ENCODE measurements at places on chromosomes 7 and 10.
A peak's percentile ranks its signal among the peaks of the same experiment; 100 is the strongest.

- DNase-seq, result no peak
Observed at GRCh38 chr7:121244120-121244870, 84.5 kb upstream of the WNT16 start.

DNA sequence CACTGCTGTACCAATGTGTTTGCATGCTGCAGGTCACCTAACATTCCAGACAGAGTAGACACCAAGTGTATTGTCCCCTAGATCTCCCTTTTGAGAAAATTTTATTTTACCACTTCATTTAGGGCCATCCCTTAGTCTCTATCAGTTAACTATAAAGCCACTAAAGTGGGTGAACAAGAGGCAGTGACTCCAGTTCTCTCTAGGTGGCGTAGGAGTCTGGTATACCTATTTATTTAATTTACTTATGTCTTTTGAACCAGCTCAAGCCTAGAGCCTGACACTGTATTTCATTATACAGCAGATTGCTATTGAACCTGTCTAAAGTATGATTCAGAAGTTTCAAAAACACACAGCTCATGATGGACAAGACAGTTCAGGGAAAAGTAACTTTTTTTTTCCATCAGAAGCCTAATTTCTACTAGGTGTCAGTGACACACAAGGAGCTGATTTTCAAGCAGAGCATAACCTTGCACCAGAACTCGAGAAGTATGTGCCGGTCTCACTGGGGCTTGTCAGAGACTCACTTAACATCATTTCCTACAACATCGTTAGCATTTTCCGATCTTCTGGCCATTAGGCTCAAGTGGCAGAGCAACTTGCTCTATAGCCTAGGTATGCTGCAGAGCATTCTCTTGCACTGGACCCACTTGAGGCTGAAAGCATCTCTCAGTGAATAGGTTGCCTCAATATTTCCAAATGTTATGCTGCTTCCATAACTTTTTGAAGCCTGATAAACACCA lies 175.4 kb downstream of the CDC14C start:
- no peak for DNase-seq

DNA sequence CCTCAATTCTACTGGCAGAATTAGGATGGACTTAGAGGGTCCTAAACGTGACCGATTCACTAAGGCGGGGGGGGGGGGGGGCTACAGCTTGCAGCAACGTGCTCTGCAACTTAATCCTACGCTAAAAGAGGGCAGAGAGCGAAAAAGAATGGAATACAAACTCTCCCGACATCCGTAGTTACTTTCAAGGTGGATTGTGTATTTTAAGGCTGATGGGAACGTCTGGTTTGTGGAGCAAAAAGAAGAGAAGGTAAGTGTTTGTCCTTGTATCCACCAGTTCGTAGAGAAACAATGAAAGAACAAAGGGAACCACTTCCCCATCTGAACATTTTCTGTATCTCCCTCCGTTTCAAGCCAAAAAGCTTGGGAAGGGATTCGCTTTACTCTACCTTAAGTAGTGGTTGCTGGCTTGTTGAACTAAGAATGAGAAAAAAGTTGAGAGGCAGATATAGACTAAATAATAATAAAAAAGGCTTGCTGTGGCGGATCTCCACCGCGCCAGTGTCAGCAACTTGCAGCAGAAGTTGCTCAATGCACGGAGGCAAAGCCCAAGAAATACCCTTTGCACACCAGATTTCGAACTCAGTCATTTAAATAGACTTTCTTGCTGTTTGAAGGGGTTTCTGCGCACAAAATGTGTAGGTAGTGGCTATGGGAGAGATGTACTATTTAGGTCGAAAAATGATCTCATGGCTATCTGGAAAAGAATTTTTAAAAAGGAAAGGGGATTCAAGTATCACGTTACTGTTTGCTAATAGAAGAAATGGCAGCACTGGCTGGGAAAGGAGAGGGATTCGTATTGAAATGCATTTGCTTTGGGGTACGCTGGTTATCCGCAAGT lies 736 bp downstream of the SKIDA1 start:
- no peak for DNase-seq

GRCh38 chr10:118692872-118693271 lies 61.9 kb downstream of the CACUL1 start:
- no peak for DNase-seq

GRCh38 chr10:134247-135131 lies 766 bp upstream of the ZMYND11 start:
- DNase-seq, result peak; percentile 17

DNA sequence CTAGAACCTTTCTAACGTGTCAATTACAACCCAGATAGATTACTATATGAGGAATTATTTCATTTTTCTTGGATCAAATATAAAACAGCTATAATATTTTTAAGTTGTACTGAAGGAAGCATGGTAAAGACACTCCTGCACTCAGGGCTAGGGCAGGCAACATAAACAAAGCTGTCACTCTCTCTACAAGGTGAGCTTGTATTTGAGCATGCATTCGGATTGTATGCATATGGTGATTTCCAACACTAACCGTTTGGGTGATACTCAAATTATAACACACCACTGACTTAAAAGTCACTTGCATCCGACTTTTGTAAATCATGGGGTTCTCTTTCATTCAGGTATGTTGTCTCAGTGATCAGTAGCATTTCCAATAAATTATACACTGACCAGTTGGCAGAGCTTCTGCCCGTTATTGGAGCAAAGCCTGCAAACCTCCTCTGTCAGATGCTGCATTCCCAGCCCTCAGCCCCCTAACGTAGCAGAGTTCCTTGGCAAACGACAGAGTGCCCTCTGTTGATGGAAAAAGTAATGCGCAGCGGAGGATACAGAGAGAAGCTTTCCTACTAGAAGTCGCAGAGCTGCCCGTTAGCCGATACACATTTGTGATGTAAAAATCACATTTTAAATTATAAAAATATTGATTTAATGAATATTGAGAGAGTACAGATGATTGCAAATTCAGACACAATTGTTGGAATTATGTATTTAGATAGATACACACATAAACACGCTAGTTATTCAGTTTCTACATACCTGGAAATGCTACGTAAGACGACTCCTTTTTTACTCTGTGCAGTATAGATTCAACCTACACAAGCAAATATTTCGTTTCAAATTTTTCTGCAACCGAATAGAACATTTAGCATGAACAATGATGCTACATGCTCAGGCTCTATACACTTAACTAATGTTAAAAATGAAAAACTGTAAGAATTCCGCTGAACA lies 173.9 kb upstream of the SP4 start:
- DNase-seq, result peak; percentile 20

GRCh38 chr7:74231232-74231590 lies 21.4 kb downstream of the LAT2 start:
- DNase-seq, result no peak

- no peak for DNase-seq
Observed at GRCh38 chr10:48768144-48768766, 83.6 kb downstream of the WDFY4 start.

- DNase-seq, result no peak
Observed at GRCh38 chr10:18097524-18097923, 42.7 kb upstream of the CACNB2 start.

GRCh38 chr7:140624392-140625191 lies 16.0 kb downstream of the DENND2A start:
- no peak for DNase-seq

GRCh38 chr7:35536396-35536826 lies 158.5 kb downstream of the HERPUD2 start:
- DNase-seq, result no peak

GRCh38 chr10:108812906-108813305 lies 1110.4 kb downstream of the XPNPEP1 start:
- no peak for DNase-seq

DNA sequence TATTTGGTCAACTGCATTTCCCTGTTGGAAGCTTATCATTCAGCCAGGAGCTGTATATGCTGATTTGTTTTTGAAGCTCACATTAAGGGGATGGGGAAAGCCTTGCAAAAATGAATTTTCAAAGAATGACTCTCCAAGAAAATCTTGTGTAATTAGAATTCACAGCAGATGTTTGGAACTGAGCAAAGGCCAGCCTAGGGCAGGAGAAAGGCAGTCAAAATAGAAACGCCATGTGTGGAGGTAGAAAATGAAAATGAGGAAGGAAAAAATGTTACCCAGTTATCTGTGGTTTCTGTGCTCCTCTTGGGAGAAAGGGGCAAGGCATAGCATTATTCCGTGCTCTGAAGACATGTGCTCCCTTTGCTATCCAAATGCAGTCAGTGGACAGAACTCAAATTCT lies 93.5 kb downstream of the NRP1 start:
- DNase-seq, result no peak

DNA sequence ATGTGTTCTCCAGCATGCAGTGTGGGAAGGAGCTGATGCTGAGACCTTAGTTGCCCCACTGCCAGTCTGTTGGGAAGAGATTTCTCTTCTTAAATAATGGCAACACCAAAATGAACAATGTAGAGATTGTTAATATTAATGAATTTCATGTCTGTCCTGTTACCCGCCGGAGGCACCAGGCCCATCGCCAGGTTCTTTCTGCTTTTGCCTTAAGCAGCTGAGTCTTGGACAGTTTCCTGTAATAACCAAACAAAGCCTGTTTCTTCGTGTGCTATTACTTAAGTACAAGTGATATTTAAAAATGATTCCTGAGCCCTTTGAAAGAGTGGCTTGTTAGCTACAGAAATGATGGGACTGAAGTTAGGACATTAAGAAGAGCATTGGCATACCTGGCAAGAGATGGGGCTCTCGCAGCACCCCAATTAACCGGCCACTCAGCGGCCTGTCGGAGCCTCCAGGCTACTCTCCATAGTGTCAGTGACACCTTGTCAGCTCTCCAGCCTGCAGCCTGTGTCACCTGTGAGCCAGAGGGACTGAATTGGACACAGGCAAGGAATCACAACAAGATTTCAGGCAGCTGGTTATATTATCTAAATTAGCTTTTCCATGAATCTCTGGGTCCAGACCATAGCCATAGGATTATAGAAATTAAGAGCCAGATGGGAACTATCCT lies 142.0 kb downstream of the CELF2 start:
- no peak for DNase-seq

DNA sequence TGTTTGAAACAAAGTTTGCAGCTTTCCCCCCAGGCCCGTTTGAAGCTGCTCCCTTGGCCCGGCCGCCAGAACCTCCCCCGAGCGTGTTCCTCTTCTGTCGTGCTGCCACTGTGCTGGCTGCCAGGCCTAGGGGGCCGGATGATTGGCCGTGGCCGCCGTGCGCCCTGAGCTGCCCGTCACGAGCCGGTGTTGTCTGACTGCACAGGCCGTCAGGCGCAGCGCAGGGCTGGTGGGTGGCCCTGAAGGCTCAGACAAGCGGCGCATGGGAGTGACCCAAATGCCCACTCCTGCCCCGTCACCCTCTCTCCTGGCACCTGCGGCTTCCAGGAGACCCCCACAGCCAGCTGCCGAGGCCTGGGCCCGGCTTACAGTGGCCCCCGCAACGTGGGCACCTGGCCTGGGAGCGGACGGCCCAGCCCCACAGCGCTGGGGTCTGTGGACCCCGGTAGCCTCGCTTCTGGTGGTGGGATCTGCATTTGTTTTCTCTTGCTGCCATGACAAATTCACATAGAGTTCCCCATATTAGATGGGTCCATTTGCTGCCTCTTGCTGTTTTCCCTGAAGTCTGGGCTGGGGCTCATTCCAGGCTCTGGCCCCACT lies 13.1 kb downstream of the JAKMIP3 start:
- no peak for DNase-seq

DNA sequence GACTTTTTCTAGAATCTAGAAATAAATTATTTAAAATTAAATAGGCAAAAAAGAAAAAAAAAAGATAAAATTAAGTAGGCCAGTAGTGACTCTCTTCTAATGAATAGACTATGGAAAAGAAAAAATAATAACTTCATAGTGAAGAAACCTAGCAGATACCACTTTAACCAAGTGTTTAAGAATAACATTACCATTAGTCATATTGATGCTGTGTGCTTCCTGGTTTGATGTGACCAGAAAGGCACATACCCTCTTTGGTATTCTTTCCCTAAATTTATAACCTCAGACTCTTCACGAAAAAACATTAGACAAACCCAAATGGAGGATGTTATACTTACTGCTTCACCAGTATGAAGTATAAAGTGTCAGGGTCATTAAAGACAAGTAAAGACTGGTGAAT lies 42.6 kb downstream of the KIF20B start:
- no peak for DNase-seq

- no peak for DNase-seq
Observed at GRCh38 chr10:82149674-82150073, 274.7 kb downstream of the NRG3 start.

DNA sequence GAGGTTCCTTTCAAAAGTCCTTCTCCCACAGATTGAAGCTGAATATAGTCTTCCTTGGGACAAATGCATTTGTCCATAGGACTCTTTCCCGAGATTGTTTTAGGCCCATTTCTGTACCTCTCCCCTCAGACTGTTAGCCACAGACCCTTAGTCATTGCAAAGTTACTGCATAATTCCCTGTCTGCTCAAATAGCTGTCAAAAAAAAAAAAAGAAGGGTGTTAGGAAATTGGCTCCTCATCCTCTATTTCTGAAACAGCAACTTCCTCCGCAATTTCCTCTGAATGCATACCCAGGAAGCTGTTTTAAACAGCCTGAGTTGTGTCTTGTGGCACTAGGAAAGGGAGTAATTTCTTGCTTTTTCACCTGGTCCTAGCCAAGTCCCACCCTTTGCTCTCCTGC lies 5.4 kb downstream of the LRRC4 start:
- no peak for DNase-seq

DNA sequence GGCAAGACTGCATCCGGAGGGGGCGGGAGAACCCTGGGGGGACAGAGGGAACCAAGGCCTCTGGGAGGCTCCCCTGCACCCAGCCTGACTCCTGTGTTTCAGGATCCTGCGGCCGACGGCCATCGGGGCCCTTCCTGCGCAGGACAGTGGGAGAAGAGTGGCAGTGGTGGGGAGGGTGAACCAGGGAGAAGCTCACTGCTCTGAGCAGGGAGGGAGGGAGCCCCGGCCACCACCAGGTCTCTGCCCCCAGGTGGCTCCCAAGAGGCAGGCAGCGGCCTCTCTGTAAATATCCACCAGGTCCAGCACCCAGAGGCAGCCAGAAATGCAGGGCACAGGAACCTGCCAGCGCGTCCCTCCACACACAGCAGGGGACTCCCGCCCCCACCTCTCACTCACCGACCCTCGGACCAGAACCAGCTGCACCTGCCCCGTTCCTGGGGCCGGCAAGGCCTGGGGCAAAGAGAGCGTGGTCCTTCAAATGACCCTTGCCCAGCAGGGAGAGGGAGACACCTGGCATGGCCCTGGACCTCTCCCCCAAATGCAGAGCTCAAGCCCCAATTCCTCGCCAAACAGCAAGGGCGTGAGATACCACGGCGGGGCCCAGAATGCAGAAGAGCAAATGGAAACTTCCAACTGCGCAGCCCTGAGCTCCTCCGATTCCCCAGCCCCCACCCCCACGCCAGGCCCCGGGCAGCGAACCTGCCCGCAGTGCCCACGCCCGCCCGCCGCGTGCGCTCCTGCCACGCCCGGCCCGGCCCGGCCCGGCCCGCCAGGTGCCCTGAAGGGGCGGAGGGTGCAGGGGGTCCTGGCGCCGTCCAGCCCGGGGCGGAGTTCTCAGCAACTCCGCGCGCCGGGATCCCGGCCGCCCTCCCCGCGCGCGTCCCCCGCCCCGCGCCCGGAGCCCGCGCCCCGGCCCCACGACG lies 805 bp downstream of the RASGEF1A start:
- DNase-seq, result peak; percentile 28

GRCh38 chr10:23281044-23281433 lies 63.6 kb downstream of the C10orf67 start:
- DNase-seq, result no peak

Data from stimulated activated CD4-positive, alpha-beta T cell treated with anti-CD3 and anti-CD28 coated beads, Interleukin-12 subunit alpha, Interleukin-12 subunit beta, amount 100 ng/mL, for 24 hours (primary cell).